ENCODE measurements at places on chromosomes 16 and 17.

GRCh38 chr16:48497932-48498768 lies 111.8 kb downstream of the N4BP1 start:
- DNase-seq: no peak

DNA sequence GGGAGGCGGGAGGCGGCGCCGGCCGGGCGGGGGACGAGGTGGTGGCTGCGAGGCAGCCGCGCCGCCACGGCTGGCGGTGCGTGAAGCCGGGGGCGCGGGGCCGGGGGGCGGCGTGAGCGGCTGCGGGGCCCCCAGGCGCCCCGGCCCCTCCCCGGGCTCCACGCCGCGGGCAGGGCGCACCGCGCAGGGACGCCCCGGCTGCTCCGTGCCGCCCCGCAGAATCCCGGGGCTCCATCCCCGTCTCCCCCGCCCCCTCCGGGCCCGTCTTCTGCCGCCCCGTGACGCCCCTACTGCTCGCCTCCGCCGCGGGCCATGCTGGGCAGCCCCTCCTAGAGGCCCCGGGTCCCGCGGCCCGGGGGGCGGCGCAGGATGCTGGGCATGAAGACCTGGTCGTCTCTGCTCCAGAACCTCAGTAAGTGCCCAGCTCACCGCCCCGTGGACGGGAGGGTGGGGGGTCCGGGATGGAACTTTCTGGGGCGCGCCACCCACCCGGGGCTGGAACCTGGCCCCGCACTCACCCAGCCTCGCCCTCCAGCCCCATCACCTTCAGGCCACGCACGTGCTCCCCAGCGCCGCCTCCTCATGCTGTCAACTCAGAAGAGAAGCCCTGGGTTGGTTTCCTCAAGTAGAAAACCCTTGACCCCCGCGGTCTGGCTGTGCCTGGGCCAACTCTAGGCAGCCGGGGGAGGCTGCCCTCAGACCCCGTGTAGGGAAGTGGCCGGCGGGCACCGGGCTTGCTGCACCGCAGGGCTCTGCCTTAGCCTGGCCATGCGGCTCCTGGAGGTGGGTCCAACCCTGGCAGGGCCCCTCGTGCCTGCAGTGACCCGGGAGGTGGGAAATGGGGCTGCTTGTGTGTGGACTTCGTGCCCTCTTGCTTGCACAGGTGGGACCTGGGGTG lies 150.2 kb upstream of the GSE1 start:
- no peak for DNase-seq

- no peak for DNase-seq
Measured at GRCh38 chr17:901191-901950, 78.2 kb downstream of the NXN start.

GRCh38 chr16:58471209-58471975 lies 28.6 kb upstream of the NDRG4 start:
- no peak for DNase-seq

DNA sequence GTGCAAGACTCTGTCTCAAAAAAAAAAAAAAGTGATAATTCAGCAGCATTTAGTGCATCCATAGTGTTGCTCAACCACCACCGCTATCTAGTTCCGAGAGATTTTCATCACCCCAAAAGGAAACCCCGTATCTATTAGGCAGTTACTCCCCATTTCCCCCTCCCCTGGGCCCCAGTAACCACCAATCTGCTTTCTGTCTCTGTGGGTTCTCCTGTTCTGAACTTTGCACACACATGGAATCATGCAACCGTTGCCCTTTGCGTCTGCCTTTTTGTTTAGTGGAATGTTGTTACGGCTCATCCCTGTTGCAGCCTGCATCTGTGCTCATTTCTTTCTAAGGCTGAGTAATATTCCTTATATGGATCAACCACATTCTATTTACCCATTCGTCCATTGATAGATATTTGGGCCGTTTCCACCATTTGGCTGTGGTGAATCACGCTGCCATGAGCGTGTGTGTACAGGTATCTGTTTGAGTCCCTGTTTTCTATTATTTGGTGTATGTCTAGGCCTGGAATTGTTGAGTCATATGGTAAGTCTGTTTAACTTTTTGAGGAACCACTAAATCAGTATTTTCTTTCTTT lies 8.7 kb upstream of the SYNGR2 start:
- DNase-seq: no peak

- DNase-seq: peak; percentile 30
Measured at GRCh38 chr17:64599187-64599676, 62.9 kb downstream of the SMURF2 start.

GRCh38 chr17:64661976-64662773 lies at the start of gene SMURF2:
SMURF2 (minus strand) TSS chr17:64662307; CDS start chr17:64661880, 427 bp downstream.
- peak; percentile 79 for DNase-seq

DNA sequence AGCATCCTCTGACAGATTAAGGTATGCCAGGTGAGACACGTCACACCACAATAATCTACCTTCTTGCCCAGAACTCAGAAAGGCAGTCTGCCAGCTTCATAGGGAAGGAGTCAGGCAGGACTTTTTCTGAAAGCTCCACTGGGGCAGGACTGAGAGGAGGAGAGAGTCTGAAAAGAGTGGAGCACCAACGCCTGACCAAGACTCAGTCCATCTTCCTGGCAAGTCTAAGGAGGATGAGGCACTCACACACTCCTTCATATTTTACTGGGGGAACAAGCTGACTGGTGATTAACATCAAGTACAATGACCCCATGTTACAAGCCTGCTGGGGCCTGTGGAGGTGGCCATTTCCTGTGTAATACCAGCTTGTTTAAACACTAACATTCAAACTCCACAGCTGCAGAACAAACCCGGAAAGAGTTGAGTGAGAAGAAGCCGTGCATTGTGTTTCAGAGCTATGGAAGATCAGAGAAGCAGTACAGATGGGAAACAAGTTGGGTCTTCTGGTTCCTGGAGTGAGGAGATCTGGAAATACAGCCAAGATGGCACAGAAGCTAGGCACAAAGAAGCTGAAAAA lies 122.4 kb downstream of the HIC1 start:
- DNase-seq: no peak

- DNase-seq: no peak
Measured at GRCh38 chr17:40557531-40558299, 7.6 kb downstream of the CCR7 start.

- no peak for DNase-seq
Measured at GRCh38 chr16:10355589-10355988, 30.3 kb upstream of the ATF7IP2 start.

DNA sequence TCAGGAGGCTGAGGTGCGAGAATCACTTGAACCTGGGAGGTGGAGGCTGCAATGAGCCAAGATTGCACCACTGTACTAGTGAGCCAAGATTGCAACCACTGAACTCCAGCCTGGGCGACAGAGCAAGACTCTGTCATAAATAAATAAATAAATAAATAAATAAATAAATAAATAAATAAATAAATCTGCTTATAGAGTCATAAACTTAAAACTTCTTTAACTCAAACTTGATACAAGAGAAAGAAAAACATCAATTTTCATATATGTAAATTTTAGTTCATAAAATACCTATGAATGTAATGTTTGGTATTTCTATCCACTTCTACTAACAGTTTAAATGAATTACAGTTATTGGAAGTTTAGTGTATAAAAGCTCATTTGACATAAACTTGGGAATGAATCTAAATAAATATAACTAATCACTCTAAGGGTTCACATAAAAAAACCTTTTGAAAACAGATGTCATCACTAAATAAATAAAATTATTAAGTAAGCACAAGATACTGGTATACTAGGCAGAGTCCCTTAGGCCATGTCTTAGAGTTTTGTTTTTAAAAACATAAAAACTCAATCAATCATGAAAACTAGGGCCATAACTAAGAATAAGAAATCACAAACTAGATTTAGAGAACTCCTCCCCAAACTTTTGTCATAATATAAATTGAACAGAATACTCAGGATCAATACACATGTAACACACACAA lies 54.1 kb downstream of the SMURF2 start:
- no peak for DNase-seq

GRCh38 chr16:29951625-29952365 lies 10.1 kb upstream of the TMEM219 start:
- no peak for DNase-seq

DNA sequence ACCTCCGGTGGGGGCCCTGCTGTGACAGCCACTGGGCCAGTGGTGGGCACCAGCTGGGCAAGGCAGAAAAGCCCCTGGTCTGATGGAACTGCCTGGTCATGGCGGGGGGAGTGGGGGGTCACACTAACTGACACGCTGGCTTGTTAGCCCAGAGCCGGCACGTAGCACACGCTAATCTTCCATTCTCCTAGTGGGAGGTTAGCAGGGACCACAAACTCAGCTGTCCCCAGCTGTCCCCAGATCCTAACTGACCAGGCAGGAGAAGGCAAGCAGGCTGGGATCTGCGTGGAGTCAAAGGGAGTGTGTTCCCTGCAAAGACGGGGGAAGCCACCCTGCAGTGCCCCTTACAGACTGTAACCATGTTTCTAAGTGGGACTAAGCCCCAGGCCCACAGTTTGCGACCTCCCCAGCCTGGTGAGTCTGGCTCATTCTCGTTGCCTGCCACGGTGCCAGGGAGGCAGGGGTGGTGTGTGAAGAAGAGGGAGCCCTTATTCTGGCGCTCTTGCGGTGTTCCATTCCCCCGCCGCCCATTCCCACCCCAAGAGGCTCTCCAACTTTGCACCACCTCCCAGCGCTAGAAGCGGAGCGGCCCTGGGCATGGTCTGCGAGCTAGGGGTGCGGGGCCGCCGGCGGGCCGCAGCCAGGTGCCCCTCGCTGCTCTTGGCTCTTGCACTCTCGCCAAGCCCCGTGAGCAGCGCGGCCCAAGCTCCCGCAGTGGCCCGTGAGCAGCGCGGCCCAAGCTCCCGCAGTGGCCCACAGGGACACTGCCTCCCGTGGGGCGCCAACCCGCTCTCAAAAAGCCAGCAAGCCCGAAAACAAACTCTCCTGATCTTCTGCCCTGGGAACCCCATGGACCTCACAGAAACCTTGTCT lies 12.1 kb upstream of the ZNF423 start:
- DNase-seq: no peak

GRCh38 chr17:38439436-38439835 lies 11.2 kb downstream of the ARHGAP23 start:
- no peak for DNase-seq

GRCh38 chr17:50689251-50689650 lies 18.5 kb downstream of the ANKRD40 start:
- DNase-seq: no peak

DNA sequence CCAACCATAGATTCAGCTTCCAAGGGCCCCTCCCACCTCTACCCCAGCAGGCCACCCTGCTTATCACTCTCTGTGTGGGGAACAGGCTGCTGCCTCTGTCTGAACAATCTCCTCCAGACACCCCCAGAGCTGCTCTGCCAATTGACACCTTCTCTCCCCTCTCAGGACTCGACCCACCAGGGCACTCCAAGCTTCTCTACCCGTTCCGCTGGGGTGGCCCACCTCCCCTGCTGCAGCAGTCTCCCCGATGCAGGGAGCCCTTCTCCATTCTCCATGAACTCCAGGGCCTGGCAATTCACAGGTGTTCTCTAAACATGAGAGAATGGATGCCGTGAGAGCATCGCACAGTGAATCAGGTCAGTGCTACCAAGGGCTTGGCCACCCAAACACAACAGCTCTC lies 28.3 kb upstream of the FAAP100 start:
- DNase-seq: no peak

GRCh38 chr16:2902337-2903130 lies 9.2 kb upstream of the FLYWCH1 start:
- no peak for DNase-seq

GRCh38 chr17:28748852-28749515 lies 5.2 kb downstream of the TRAF4 start:
- DNase-seq: no peak

- DNase-seq: no peak
Measured at GRCh38 chr17:1026599-1026975, 29.7 kb downstream of the TIMM22 start.

- no peak for DNase-seq
Measured at GRCh38 chr16:65386672-65387071, 264.8 kb upstream of the CDH11 start.

DNA sequence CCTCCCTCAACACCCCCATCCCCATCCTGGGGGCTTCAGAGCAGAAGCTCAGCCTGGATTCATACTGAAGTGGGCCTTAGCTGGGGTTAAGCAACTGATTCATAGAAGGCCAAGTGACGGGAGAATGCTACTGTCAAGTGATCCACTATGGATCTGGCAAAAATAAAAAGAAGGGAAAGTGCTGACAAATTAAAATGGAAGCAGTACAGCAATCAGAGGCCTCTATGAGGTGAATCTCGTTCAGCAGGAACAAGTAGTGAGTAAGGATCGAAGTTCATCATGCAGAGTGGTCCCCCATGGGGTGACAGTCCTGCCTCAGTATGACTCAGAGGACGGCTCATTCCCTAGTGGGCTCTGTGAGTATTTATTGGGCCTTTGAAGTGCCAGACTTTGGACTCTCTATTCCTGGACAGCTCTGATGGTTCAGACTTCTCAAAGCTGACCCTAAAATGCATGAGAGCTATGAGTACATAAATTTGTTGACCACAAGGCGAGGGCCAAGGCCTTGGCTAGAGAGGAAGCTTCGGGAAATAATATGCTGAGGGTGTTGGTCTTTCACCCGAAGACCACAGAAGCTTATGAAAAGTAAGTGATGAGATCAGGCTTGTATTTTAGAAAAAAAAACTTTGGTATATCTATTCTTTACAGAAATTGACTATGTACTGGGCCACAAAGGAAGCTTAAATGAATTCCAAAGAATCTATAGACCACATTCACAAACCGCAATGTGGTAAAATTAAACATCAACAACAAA lies 5.3 kb upstream of the NSMCE1 start:
- no peak for DNase-seq

- no peak for DNase-seq
Measured at GRCh38 chr17:20109076-20109475, 99.9 kb downstream of the SPECC1 start.

DNA sequence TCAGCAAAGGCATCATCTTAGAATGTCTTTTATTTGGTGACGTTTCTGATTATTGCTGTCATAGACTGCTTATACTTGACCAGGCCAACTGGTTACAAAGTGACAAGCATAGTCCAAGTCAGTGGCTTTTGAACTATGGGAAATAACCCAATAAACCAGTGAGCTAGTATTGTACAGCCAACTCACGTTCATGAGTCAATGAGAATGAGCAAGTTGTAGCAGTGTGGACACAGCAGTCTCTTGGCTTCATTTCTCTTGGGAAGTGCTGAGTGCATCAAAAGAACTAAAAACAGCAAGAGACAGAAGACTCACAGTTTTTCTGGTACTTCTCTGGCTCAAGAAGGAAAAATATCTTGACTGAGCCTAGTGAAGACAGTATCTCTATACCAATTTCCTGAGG lies 36.9 kb upstream of the CRISPLD2 start:
- DNase-seq: no peak

DNA sequence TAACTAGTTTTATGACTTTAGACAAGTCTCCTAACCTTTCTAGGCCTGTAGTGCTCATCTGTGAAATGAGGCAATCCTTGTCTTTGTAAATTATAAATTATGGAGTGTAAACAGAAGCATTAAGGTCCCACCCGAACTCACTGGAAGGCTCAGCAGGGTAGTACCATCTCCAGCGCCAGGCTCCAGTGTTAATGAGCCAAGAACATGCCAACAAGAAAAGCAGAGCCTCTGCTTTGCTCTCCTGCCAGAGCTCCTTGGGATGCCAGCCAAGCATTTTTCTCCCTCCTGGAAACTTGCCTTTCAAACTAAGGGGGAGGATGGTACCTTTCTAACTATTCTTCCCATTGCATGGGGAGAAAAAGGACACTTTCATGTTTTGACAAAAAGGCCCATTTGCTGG lies 14.9 kb downstream of the LIMD2 start:
- no peak for DNase-seq

- no peak for DNase-seq
Measured at GRCh38 chr16:69411064-69411985, 13.1 kb upstream of the CYB5B start.

GRCh38 chr17:65876985-65877384 lies 314.9 kb downstream of the CEP112 start:
- DNase-seq: no peak

Measured in activated effector memory CD4-positive, alpha-beta T cell treated with Interleukin-2 at 50 U/mL for 16 hours (primary cell).